Keratinocyte (primary cell): ENCODE measurements at places on chromosomes 13 and 19. TPM values are rescaled to one million over a fixed set of nuclear protein-coding genes. Genes with fewer than 3 reads are reported as not detected.

Gene KIR3DL2
- polyA plus RNA-seq: not detected in 3 replicates

Gene TPRX2
- polyA plus RNA-seq: not detected in 3 replicates

Gene ZNF765
- polyA plus RNA-seq: 4.6 to 5.9 TPM (median 5.2 TPM) in 3 replicates

Gene MAB21L1
- polyA plus RNA-seq: not detected in 3 replicates

Gene VAV1
- polyA plus RNA-seq: 0.42 to 0.61 TPM (median 0.50 TPM) in 3 replicates

Gene PEG3
- 0.08 to 0.14 TPM (median 0.09 TPM) in 3 replicates for polyA plus RNA-seq

Gene ZNF813
- 1.5 to 2.5 TPM (median 2.1 TPM) in 3 replicates for polyA plus RNA-seq

Gene ZNF486
- 3.6 to 5.4 TPM (median 4.4 TPM) in 3 replicates for polyA plus RNA-seq

Gene UPF1
- polyA plus RNA-seq: 22.5 to 48.5 TPM (median 33.7 TPM) in 3 replicates
